ENCODE measurements at places on chromosomes 1 and 21.

DNA sequence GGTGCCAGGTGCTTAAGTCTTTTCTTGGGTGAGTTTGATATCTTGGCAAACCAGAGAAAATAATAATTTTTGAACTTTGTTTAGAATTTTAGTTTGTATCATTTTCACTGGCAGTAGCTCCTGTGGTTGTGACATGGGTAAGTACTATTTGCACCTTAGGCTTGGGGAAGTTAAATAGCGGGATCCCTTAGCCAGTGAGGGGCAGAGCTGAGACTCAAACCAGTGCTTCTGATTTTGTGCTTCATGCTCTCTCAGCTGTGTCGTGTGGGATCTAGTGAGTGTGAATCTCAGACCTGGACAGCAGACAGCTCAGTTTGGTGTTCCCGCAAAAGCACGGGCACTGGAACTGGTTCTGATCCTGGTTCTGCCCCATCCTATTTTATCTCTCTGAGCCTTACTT, 9.6 kb downstream of the PRCC start:
- DNase-seq: no peak

- no peak for DNase-seq
Observed at GRCh38 chr21:38948377-38949069, 142.8 kb downstream of the ETS2 start.

- DNase-seq: peak; percentile 32
Observed at GRCh38 chr1:200626853-200627534, 6.4 kb upstream of the KIF14 start.

- DNase-seq: no peak
Observed at GRCh38 chr1:195806060-195806459, 802.2 kb downstream of the KCNT2 start.

- DNase-seq: no peak
Observed at GRCh38 chr1:161421456-161421855, 53.8 kb upstream of the CFAP126 start.

GRCh38 chr1:212234431-212235395, 50.5 kb upstream of the PPP2R5A start:
- DNase-seq: peak; percentile 85

DNA sequence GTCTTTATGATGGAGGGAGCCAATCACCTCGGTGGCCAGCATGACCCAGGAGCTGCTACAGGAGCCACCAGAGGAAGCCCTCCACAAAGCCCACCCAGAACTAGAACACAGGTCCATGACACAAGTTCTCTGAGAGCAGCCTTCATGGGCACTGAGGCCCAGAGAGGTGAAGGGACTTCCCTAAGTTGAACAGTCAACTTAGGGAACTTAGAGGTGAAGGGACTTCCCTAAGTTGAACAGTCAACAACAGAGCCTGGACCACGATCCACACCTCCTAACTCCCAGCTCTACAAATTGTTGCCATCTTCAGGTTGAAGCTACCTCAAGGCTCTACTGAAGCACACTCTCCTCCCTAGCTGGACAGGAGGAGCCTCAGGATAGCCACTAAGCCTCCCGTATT, 132.7 kb downstream of the CCDC185 start:
- peak; percentile 28 for DNase-seq

DNA sequence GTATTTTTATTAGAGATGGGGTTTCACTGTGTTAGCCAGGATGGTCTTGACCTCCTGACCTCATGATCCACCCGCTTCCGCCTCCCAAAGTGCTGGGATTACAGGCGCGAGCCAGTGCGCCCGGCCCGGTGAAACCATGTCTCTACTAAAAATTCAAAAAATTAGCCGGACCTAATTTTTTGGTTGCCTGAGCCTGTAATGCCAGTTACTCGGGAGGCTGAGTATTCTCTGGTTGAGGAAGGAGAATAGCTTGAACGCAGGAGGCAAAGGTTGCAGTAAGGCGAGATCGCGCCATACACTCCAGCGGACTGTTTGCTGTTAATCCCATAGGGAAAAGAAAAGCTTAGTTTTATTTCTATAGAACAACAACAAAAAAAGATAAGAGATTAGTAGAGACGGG, 29.9 kb upstream of the HJV start:
- no peak for DNase-seq

DNA sequence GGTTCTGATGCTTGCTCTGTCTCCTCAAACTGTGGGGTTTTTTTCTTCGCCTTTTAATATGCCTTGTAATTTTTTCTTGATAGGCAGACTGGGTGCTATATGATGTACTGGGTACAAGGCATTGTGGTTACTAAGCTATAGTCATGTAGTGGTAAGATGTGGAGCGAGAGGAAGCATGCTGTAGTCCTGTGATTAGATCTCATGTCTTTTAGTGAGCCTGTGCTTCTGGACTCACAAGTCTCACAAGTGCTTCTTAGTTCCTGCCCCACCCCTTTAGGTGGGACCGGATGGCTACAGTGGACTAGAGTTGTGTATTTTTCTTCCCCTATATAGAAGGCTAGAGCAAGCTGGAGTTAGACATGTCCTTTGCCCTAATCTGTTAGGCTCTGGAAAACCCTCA, 178.7 kb downstream of the DNM3 start:
- DNase-seq: no peak

- no peak for DNase-seq
Observed at GRCh38 chr1:187110351-187110750, 281.6 kb downstream of the PLA2G4A start.
